ENCODE measurements at places on chromosomes 2 and 18. TPM values are rescaled to one million over a fixed set of nuclear protein-coding genes. Genes with fewer than 3 reads are reported as not detected.

The L3MBTL4 gene
- under 0.01 TPM for total RNA-seq

The TUBA3E gene
- not detected for total RNA-seq

The RAB11FIP5 gene
- 41.7 TPM for total RNA-seq

The PTH2R gene
- not detected for total RNA-seq

The EGR4 gene
- total RNA-seq, result not detected

The TXNDC2 gene
- total RNA-seq, result not detected

The SIX3 gene
- not detected for total RNA-seq

The LIMS4 gene
- 8.1 TPM for total RNA-seq

The EMILIN1 gene
- total RNA-seq, result 137 TPM

The OR6B2 gene
- not detected for total RNA-seq

The SERPINB7 gene
- total RNA-seq, result 0.38 TPM

The C2orf72 gene
- total RNA-seq, result 0.38 TPM

The GPBAR1 gene
- 0.19 TPM for total RNA-seq

The RGPD4 gene
- under 0.01 TPM for total RNA-seq

The KDSR gene
- total RNA-seq, result 37.2 TPM

The TOGARAM2 gene
- not detected for total RNA-seq

The THOC1 gene
- total RNA-seq, result 38.9 TPM

The CTAGE1 gene
- total RNA-seq, result 0.28 TPM

The HOXD4 gene
- total RNA-seq, result 0.56 TPM

The LRATD1 gene
- under 0.01 TPM for total RNA-seq

The ABCB11 gene
- not detected for total RNA-seq

The PDE11A gene
- total RNA-seq, result under 0.01 TPM

The EML4 gene
- 56.4 TPM for total RNA-seq

The HOXD12 gene
- total RNA-seq, result not detected

The VIL1 gene
- under 0.01 TPM for total RNA-seq

The DCDC2C gene
- total RNA-seq, result not detected

The NEU2 gene
- not detected for total RNA-seq

The DARS1 gene
- total RNA-seq, result 117 TPM

The COLEC11 gene
- total RNA-seq, result 1.2 TPM

The GNAL gene
- 0.28 TPM for total RNA-seq
